ENCODE measurements at places on chromosomes 13 and 19.

- DNase-seq = no peak
These were observed 11.4 kb downstream of the ZNF708 start for GRCh38 chr19:21317821-21318220.

DNA sequence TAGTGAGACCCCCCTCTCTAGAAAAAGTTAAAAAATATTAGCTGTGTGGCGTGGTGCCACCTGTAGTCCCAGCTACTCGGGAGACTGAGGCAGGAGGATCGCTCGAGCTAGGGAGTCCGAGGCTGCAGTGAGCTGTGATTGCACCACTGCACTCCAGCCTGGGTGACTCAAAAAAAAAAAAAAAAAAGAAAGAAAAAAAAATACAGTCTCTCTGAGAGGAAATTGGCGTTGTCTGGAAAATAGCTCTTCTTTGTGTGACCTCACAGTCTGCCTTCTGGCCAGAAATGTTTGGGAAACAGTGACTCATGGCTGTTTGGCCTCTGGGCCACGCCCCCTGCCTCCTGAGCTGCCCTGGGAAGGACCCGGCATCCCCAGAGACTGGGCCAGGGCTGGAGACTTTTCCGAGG, 10.7 kb downstream of the MARCHF2 start:
- peak; percentile 99 for DNase-seq

DNA sequence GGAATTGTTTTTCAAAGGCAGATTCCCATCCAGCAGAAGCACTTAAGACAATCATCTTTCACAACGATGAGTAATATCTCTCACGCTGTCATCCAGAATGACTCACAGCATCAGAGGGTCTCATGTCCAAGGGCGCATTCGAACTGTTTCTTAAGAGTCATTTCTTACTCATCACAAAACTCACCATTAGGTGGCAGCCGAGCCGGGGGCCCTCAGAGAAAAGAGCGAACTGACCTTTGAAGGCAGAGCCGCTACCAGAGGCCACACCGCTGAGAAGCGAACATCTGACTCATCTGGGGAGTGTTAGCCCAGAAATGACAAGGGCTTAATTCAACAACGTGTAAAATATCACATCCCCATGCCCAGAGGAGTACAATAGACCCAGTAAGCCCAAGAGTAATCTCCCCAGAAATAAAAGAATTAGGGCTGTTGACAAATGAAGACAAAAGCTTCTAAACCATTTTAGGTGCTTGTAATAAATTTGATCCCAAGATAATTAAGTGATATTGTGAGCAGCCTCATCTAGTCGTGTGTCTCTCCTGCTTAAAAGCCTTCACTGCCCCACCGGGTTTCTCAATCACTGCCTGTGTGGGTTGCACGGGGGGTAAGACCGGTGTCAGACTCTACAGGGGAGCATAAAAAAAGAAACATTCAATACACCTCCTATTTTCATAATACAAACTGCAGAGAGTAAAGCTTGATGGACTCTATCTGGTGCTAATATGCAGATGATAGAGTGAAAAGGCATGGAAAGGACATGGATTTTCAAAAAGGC, 96.2 kb downstream of the CYSLTR2 start:
- DNase-seq = peak; percentile 100

DNA sequence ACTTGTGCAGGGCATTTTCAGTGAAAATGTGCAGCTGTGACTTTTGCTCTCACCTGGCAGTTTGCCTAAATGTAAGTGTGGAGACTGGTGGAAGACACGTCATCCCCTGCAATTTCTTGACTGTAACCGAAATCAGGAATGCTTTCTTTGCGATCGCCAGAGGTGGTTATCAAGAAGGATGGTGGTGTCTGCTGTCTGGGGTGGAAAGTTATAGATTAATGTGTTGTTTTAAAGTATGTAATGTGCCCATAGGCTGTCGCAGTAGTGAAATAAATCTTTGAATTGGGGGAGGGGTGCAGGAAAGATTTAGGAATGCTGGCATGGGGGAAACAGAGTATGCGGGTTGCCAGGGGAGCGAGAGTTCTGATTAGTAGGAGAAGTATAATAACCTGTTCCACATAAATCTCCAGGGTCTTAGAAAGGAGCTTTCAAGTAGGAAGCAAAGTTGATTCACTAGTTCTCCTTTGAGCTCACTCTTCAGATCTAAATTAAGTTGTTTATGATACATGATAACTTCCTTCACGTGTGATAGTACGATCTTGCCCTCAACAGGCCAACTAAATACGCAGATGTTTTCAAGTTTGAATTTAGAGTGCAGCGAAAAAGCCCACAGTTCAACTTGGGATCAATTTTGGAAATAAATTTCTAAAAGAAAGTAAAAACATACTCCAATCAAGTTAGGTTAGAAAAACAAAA, 1520.0 kb upstream of the SLC10A2 start:
- peak; percentile 64 for DNase-seq

GRCh38 chr19:51457351-51458013, 772 bp downstream of the SIGLEC8 start:
- no peak for DNase-seq

DNA sequence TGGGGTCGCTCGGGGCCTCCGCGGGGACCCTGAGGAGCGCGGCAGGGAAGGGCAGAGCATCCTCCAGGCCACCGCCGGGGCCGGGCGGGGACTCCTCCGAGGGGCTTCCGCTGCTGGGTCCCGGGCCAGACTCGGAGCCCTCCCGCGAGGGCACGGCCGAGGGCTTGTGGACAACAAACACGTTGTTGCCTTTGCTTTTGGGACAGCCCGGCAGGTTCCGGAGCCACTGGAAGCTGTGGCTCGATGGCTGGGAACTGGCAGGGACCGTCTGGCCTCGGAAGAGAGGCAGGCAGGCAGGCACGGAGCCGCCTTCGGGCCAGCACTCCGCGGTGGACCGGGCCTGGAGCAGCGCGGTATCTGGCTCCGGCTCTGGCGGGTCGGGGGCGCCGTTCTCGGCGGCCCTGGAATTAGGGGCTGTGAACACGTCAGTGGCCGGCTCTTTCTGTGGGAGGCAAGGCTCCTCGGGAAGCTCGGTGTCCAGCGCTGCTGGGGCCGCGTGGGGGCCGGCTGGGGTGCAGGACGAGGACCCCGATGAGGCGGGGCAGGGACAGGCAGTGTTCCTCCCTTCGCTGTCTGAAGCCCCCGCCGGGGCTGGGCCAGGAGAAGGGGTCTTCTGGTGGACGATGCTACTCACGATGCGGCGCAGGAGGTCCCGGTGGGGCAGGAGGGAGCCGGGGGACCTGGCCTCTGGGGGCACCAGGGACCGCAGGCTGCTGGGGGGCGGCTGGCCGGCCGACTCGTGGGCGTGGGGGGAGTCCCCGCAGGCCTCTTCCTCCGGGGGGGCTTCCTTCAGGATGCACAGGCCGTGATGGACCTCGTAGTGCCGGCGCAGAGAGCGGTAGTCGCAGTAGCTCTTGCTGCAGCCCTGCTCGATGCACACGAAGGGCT, 27.6 kb downstream of the ZNF541 start:
- DNase-seq = no peak

- DNase-seq = peak; percentile 20
These were observed 871 bp upstream of the ZNF583 start for GRCh38 chr19:56403261-56403660.

DNA sequence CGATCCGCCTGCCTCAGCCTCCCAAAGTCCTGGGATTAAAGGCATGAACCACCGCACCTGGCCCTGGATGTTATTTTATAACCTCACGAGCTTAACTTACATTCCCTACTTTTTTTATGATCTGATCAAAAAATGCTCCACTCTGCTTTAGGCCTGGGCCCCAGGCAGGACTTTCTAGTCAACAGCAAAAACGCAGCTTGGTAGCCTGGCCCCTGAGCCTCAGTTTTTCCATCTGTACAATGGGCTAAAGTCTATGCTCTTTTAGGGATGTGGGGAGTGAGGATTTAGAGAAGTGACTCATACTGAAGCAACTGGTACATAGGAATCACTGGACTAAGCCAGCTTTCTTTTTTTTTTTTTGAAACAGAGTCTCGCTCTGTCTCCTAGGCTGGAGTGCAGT, 11.9 kb upstream of the PIK3R2 start:
- no peak for DNase-seq

GRCh38 chr13:75220238-75220542, 261.8 kb downstream of the TBC1D4 start:
- no peak for DNase-seq

- no peak for DNase-seq
These were observed 5.7 kb downstream of the MIDN start for GRCh38 chr19:1254081-1254527.

DNA sequence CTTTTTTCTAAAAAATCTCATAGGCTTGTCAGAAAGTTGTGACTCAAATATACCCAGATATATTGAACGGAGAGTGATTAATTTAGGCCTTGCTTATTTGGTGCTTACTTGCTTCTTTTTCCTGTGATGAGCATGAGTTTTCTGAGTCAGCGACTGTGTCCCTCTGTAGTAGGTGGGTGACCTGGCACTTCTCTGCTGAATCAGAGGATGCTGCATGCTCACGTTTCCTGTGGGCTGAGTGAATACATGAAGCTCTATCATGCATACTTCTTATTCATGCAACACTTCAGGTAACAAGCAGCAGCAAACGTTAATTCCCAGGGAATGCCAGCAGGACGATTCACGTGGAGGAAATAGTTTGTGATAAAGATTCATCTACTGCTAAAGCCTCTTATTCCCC, 245.0 kb downstream of the KLF5 start:
- peak; percentile 93 for DNase-seq

- no peak for DNase-seq
These were observed 1180.7 kb upstream of the SLC10A2 start for GRCh38 chr13:104246955-104247354.

DNA sequence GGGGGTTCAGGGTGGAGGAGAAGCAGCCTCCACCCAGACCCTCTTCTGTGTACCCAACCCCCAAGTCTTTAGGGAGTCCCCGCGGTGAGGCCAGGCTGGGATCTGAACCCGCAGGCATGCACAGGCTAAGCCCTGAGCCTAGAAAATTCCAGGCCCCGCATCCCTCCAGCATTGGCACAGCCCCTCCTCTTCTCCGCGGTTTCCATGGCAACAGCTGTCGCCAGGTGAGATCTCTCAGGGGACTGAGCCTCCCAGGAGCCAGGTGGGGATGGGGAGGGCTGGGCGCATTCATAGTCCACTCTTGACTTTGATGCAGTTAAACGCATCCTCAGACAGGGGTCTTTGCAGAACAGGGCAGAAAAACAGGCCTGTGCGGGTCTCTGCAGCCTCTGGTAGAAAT, 48.3 kb upstream of the USP29 start:
- DNase-seq = no peak

DNA sequence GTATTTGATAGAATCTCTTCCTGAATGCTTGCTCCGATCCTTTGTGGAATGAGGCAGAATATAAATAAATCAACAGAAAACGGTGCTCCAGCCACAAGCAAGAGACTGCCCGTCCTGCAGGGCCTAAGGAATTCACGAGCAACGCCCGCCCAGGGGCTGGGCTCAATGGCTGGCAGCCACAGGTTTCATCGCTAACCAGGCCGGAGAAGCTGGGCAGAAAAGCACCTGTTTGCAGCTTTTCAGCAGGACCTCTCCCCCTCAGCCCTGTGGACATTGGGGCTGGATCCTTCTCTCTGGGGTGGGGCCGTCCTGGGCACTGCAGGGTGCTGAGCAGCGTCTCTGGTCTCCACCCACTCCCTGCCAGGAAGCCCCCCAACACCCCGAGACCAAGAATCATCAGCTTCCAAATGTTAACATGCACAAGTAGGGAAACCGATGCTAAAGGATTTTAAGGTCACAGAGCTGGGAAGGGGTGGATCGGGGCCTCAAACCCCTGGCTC, 102.5 kb downstream of the GADD45B start:
- DNase-seq = peak; percentile 67

- DNase-seq = peak; percentile 42
These were observed 17.3 kb downstream of the SIGLEC8 start for GRCh38 chr19:51440846-51441409.

GRCh38 chr13:89846926-89847585, 1500.4 kb upstream of the MIR17HG start:
- DNase-seq = peak; percentile 66

DNA sequence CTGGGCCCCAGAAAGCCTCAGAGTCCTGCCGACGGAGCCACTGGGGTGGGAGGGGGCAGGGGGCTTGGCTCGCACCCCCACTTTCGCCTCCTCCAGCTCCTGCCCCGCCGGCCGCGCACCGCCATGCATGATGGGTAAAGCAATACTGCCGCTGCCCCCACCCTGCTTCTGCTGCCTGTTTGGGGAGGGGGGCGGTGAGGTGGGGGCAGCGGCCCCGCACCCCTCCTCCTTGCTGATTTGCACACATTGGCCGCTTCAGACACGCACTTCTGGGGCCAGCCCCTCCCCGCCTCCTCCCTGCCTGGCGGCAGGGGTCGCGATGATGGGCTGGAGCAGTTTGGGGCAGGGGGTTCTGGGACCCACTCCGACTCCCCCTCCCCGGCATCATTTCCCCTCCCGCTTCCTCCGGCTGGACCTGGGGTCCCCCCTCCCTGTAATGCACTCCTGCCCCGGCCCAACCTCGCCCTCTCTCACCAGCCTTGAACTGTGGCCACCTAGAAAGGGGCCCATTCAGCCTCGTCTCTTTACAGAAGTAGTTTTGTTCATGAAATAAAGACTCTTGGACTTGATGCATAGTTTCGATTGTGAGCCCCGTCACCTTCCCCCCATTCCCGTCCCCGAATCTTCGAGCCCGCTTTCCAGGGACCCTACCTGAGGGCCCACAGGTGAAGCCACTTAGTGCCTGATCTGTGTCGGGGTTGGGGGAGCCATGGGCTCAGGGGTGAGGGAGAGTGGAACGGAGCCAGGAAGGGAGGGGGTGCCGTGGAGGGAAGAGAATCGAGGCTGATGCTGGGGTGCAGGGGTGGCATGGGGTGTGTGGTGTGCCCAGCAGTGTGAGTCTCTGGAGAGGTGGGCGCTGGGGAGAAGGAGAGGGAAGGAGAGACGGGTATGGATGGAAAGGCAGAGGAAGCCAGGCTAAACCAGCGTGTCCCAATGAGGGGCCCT, 1.4 kb upstream of the HPN start:
- DNase-seq = no peak

GRCh38 chr19:17719730-17720400, 585 bp downstream of the MAP1S start:
- DNase-seq = no peak

- DNase-seq = no peak
These were observed 11.7 kb upstream of the DGKH start for GRCh38 chr13:42036711-42037110.

GRCh38 chr19:39199025-39199424, 2.3 kb downstream of the NCCRP1 start:
- DNase-seq = peak; percentile 71

GRCh38 chr19:37593996-37594303, 642 bp downstream of the ZNF571 start:
- no peak for DNase-seq

GRCh38 chr19:39596911-39597310, 5.4 kb upstream of the LGALS13 start:
- DNase-seq = peak; percentile 1

GRCh38 chr13:32851083-32852069, 164.8 kb upstream of the KL start:
- DNase-seq = no peak

DNA sequence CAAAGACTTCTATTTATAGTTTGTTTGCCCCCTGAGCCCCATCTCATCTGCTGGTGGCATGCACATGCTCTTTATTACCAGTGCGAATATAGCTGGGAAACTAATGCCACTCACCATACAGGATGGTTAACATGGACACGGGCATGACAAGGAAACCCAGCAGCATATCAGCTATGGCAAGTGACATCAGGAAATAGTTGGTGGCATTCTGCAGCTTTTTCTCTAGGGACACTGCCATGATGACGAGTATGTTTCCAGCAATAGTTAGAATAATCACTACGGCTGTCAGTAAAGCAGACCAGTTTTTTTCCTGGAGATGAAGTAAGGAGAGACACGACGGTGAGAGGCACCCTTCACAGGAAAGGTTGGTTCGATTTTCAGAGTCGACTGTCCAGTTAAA, 1.5 kb downstream of the HTR2A start:
- DNase-seq = no peak
